ENCODE measurements at places on chromosomes 6 and 20.

DNA sequence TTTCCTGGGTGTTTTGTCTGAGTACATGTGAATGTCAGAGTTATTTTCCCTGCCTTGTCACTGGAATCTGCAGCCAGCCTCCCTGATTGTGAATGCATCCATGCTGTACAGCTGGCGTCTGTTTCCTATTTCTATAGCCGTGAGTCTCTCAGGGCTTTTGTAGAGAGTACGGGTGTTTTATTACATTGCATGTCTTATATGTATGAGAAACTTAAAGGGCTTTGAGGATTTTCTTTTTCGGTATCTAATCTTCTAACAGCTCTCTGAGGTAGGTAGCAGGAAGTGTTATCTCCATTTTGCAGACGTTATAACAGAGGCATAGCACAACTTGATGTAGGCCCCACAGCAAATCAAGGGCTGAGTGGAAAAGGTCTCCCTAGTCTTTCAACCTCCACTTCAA lies 272.9 kb downstream of the PRL start:
- no peak for DNase-seq

- DNase-seq: no peak
These were observed 92.5 kb downstream of the SESN1 start for GRCh38 chr6:109002051-109002697.

- no peak for DNase-seq
These were observed 48.1 kb downstream of the TCP11 start for GRCh38 chr6:35093118-35093445.

DNA sequence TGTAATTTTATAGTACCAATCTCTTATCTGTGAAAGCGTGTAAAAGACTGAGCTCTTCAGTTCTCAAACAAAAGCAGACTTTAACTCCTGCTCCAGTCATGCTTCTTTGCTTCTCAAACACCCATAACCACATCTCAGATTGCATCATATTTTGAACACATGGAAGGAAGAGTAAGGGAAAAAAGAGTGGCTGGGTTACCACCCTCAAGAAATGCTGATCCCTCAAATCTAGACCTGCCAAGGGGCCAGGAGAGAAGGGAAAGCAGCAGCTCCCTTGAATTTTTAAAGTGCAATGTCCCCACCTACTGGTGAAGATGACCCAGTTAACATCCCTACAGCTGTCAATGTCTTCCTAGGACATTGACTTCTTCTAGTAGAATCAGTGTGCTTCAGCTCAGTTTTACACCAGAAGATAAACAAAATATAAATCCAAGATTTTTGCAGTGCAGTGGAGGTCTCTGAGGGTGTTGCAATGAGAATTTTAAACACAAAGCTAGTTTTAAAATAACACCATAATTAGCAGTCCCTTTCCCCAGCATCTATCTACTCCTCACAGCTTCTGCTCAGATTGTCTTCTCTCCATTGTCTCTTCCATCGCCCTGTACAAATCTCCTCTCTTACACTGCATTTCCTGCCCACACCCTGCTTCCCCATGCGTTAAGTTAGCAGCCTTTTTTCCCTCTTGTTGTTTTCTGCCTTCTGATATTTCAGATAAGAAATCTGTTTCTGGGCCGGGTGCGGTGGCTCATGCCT lies 22.6 kb upstream of the HLA-DQB2 start:
- DNase-seq: peak; percentile 34

DNA sequence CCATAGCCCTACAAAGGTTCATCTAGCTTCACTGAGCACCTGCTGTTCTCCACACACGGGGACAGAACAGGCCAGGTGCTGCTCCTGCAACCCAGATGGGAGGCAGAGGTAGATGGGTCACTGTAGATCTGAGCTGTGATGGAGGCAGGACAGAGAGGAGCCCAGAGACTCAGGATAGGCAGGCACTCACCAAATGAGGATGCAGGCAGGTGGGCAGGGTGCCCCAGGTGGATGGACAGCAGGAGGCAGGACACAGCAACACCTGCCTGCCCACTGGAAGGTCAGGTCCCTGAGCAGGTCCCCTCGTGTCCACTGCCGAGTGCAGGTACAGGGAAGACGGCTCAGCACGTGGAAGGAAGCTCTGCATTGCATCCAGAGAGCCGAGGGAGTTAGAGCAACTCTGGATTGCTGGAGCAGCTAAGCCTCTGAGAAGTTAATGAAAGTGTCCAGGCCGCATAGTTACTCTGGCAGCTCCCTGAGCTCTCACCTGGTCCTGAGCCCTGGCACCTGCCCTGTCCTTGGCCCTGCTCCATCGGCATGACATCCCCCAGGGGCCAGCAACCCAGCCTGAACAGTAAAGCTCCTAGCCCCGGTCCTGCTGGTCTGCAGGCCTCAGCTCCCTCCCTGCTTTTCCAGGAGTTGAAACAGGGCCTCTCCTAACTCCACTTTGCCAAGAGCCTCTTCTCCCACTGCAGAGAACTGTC lies 4.9 kb upstream of the YTHDF1 start:
- no peak for DNase-seq

- DNase-seq: no peak
These were observed 612 bp upstream of the AGPAT4 start for GRCh38 chr6:161274488-161274858.

- no peak for DNase-seq
These were observed 28.4 kb upstream of the OR2J2 start for GRCh38 chr6:29142309-29142708.

DNA sequence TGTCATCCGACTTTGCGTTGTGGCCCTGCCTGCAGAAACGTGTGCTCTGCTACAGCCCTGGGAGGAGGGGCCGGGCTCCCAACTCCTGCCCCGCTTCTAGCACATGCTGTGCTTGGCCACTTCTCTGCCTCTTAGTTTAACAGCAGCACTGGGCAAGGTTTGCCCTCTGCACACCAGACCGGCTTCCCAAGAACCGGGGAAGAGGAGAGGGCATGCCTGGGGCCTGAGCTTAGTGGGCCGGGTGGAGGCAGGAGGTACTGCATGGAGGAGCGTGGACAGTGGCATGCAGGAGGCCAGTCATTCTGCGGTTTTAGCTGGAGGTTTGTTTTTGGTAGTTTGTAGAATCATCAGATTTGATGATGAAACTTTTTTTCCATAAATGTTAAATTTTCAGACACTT lies 45.5 kb downstream of the CEP43 start:
- DNase-seq: no peak

GRCh38 chr20:2210646-2211552 lies 84.9 kb upstream of the TGM3 start:
- no peak for DNase-seq

DNA sequence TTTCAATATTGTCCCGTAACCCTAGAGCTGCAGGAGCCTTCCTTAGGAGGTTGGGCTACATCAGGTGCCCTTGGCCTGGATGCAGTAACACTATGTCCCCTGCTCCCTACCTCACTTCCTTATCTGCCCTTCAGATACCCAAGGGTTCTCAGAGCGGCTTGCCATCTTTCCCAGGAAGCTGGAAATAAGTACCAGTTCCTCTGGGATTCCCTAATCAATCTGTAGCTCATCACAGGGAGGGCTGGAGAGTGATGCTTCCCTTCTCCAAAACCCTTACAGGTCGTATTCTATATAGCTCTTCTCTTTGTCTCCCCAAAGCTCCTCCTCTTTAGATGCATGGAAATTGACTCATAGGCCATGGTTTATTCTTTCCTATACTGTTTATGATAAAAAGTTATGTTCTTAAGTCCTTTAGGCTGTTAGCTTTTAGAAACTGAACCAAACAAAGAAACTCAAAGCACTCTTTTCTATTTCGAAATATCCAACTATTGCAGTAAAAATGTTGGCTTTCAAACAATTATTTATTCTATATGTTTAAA lies 4.2 kb downstream of the MYCT1 start:
- no peak for DNase-seq

DNA sequence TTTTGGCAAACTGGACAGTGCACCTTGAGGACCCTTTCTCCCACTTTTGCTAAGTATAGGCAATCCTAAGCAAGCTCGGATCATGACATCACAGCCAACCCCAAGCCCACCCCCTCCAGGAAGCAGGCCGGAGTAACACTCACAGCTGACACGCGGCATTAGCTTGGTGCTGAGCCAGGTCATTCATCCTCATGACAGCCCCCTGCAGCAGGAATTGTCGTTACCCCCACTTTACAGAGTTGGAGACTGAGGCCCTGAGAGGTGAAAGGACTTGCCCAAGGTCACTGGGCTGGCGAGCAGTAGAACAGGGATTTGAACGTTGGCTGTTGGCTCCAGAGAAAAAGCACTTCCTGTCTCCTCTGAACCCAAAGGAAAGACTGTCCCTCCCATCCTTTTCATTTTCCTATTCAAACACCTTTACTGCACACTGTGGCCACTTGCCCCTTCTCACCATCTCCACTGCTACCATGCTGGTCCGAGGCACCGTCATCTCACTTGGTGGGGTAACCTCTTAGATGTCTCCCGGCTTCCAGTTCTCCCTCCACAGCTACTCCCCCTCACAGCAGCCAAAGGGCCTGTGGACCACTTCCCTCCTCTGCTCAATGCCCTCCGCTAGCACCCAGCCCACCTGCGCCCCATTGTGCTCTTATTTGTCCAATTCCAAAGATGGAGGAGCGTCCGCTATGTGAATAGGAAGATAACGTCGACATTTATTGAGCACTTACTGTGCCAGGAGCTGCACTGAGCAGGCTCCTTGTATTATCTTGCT lies 84.7 kb downstream of the PREX1 start:
- no peak for DNase-seq

- no peak for DNase-seq
These were observed 159.8 kb upstream of the TSHZ2 start for GRCh38 chr20:52812231-52812847.
